ENCODE measurements at places on chromosomes 2 and 18.
A peak's percentile ranks its signal among the peaks of the same experiment; 100 is the strongest.

DNA sequence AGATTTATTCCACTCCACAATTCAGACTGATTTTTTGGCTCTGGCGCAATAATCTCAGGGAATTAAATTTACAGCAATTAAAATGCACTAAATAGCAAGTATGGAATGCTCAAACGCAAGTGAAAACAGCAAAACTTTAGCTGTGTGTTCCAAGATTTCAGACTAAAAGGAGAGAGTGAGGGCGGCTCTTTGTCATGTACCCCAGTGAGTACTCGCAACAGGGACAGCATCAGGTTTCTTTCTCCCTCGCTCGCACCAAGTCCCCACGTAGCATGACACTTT, 1.1 kb downstream of the ROCK2 start:
- H3K4me3 ChIP-seq: peak overlapping the region; percentile 99
- H3K27me3 ChIP-seq: no peaks in the 10 kb centered on the region
- H3K36me3 ChIP-seq: no peaks in the 10 kb centered on the region
- peaks cover 2% of the 10 kb centered on the region for H3K4me1 ChIP-seq
- no peak for DNase-seq

- no peak for DNase-seq
- no peak overlapping the region for H3K4me3 ChIP-seq
- H3K27me3 ChIP-seq: no peaks in the 10 kb centered on the region
- H3K27ac ChIP-seq: no peak overlapping the region
Measured at GRCh38 chr2:183919926-183920325, 678.4 kb upstream of the ZNF804A start.

GRCh38 chr2:209922116-209922515, 80.3 kb upstream of the RPE start:
- H3K4me3 ChIP-seq: no peak overlapping the region
- H3K36me3 ChIP-seq: no peaks in the 10 kb centered on the region
- no peak for DNase-seq

DNA sequence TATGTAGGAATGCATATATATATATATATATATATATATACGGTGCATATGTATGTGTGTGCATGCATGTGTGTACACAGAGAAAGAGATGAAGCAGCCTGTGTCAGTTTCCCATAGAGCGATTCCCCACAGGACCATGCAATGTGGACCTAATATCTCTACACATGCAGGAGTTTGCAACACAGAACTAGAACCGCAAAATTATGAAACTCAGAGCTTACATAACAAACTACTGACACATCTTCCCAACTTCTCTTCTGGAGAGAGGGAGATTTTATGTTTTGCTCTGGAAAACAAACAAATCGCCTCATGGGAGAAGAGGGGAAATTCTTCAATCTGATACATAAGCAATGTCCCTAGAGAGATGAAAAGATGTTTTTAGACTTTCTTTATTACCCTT, 377.2 kb downstream of the LRATD1 start:
- no peaks in the 10 kb centered on the region for H3K4me1 ChIP-seq
- H3K4me3 ChIP-seq: no peak overlapping the region
- no peaks in the 10 kb centered on the region for H3K27me3 ChIP-seq
- no peak for DNase-seq
- no peaks in the 10 kb centered on the region for H3K36me3 ChIP-seq
- no peak overlapping the region for H3K27ac ChIP-seq

- no peak overlapping the region for H3K27ac ChIP-seq
- H3K27me3 ChIP-seq: no peaks in the 10 kb centered on the region
- no peak for DNase-seq
- no peaks in the 10 kb centered on the region for H3K4me1 ChIP-seq
- H3K36me3 ChIP-seq: no peaks in the 10 kb centered on the region
Measured at GRCh38 chr2:12045864-12046291, 299.4 kb downstream of the LPIN1 start.

- DNase-seq: no peak
- no peaks in the 10 kb centered on the region for H3K4me1 ChIP-seq
- no peaks in the 10 kb centered on the region for H3K36me3 ChIP-seq
- no peak overlapping the region for H3K4me3 ChIP-seq
Measured at GRCh38 chr2:190835303-190835930, 45.2 kb upstream of the GLS start.

DNA sequence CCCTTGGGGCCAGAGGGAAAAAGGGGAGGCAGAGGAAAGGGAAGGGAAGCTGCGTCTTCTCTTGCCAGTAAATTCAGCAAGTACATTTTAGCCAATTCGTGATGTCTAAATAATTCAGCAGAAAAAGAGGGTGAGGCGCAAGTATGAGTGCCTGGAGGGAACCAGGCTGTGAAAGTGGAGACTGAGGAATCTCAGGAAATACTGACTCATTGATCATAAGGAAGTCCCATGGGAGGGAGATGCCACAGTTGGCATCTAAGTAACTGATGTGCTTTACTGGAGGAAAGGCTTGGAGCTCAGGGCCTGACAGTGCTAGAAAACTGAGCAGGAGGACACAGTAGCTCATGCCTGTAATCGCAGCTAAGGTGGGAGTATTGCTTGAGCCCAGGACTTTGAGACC, 31.1 kb downstream of the KIF5C start:
- H3K27me3 ChIP-seq: no peaks in the 10 kb centered on the region
- no peak overlapping the region for H3K4me3 ChIP-seq
- no peak for DNase-seq
- H3K27ac ChIP-seq: no peak overlapping the region
- H3K36me3 ChIP-seq: no peaks in the 10 kb centered on the region
- no peaks in the 10 kb centered on the region for H3K4me1 ChIP-seq

Measured in small intestine (tissue), 16 donors.